Mononuclear cell (primary cell): ENCODE measurements at places on chromosomes 7 and 10. TPM values are rescaled to one million over a fixed set of nuclear protein-coding genes. Genes with fewer than 3 reads are reported as not detected.

Gene TACR2
- not detected for total RNA-seq

Gene HOXA1
- total RNA-seq: 0.42 TPM

Gene HOXA11
- total RNA-seq: not detected

Gene ABCB1
- total RNA-seq: 12.3 TPM

Gene CAV1
- total RNA-seq: 1.5 TPM
